ENCODE measurements at places on chromosomes 3 and 15. TPM values are rescaled to one million over a fixed set of nuclear protein-coding genes. Genes with fewer than 3 reads are reported as not detected.

DNA sequence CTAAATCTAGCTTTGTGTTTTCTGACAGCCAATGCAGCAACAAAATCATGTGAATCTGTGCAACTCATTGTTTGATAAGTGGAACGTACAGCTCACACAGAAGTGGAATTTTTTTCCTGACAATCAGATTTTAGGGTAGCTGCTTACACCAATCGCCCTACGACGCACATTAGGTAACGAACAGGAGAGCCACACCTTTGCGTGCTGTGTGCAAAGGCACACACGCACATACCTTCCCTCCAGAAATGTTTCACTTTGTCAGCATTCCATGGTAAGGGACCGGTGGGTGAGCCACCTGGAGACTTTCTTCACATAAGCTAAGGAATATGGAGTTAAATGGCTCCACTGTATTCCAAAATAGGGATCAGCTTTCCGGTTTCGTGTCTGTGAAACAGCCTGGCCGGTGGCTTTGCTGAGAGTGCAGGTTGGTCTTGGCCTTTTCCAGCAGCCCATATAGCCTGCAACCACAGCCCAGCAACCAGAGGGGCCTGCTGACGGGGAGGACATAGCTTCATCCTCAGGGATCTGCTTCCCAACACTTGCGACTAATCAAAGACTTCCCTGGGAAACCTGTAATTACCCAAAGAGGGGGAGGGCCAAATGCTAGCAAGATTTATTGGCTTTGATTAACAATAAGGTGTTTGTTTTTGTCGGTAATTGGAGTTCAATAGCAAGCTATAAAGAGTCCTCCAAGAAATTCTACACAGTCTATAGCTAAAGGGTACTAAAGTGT lies 145.3 kb downstream of the ADAMTS17 start:
- no peak for DNase-seq
- no peaks in the 10 kb centered on the region for H3K27me3 ChIP-seq
- H3K36me3 ChIP-seq, result no peaks in the 10 kb centered on the region
- no peak overlapping the region for H3K4me3 ChIP-seq
- peaks cover 2% of the 10 kb centered on the region for H3K4me1 ChIP-seq

DNA sequence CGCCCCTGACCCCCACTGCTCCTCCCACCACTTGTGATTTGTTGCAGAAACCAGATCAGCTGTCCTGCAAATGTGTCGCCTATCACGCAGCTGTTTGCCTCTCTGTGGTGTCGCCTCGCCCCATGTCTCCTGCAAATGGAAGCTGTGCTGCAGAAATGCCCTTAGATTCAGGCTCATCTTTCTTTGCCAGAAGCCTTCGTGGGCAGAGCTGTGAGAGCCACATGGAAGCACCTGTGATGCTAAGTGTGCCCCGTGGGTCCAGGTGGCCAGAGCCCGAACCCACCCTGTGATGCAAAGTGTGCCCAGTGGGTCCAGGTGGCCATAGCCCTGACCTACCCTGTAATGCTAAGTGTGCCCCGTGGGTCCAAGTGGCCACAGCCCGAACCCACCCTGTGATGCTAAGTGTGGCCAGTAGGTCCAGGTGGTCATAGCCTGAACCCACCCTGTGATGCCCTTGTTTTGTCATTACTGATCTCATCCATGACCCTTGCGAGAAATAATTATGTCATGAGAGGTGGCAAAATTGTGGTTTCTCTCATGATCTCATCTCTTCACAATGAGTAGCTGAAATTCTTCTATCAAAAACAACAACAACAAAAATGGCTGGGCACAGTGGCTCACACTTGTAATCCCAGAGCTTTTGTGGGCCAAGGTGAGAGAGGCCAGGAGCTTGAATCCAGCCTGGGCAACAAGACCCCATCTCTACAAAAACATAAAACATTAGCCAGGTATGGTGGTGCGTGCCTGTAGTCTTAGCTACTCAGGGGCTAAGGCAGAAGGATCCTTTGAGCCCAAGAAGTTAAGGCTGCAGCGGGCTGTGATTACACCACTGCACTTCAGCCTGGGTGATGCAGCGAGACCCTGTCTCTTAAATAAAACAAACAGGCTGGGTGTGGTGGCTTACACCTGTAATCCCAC lies 187.4 kb downstream of the GOLGA6L6 start:
- no peak overlapping the region for H3K27ac ChIP-seq
- DNase-seq, result no peak
- no peaks in the 10 kb centered on the region for H3K27me3 ChIP-seq
- no peaks in the 10 kb centered on the region for H3K36me3 ChIP-seq

GRCh38 chr15:74179101-74179841 lies 5.8 kb downstream of the ISLR start:
- H3K27ac ChIP-seq, result no peak overlapping the region
- H3K27me3 ChIP-seq, result no peaks in the 10 kb centered on the region
- DNase-seq, result no peak

DNA sequence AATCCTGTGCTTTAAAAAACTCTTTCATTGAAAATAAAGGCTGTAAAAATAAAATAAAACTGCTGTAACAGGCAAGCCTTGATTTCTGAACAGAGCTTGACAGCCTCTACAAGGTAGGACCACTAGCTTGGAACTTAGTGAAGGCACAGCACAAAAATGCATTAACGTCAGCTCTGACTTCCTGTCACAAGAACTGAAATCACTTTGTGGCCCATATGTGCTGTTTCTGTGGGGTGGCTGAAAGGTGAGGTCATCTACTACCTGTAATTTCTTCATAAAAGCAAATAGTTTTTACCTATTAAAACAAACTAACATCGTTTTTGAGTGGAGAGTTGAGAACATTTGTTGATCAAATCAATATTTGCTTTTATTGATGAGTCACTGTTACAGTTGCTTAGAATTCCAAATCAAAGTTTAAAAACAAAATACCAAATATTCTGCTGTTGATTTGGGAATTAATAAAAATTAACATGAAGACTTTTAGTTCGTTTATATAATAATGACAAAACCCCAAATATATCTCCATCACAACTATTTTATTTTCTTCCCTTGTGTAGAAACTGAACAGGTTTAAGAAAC lies 1034.1 kb downstream of the MCTP2 start:
- no peaks in the 10 kb centered on the region for H3K36me3 ChIP-seq
- no peaks in the 10 kb centered on the region for H3K4me1 ChIP-seq
- no peaks in the 10 kb centered on the region for H3K27me3 ChIP-seq

GXYLT2 gene
- total RNA-seq, result 0.25 TPM

- H3K36me3 ChIP-seq, result peaks cover under 1% of the 10 kb centered on the region
- H3K4me1 ChIP-seq, result peaks cover 58% of the 10 kb centered on the region
- peak overlapping the region; percentile 92 for H3K27ac ChIP-seq
- DNase-seq, result no peak
Measured at GRCh38 chr3:47161983-47162696, 1.8 kb downstream of the SETD2 start.

TLR9 gene
- 0.27 TPM for total RNA-seq

DNA sequence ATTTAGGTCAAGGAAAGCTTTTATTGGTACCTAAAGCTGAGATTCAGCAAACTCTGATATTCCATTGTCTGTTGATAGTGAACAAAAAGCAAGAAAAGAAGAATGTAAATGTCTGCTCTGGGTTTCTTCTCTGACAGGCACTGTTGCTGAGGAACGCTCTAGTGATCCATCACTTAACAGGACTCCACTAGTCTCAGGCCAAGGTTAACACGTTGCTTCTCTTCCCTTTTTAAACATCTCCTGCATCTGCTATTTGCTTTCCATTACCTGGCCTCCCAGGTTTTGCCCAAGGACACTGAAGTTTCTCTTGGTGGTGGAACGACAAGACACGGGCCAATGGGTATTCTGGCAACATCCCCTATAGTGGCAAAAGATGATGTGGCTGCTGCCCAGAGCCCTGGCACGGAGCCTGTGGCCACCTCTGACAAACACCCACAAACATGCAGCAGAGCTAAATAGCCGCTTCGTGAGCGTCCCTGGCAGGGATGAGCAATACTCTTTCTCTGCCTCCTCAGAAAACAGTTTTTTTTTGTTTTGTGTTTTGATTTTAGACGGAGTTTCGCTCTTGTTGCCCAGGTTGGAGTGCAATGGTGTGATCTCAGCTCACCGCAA lies 97.8 kb upstream of the AKAP13 start:
- no peaks in the 10 kb centered on the region for H3K27me3 ChIP-seq
- DNase-seq, result no peak
- no peaks in the 10 kb centered on the region for H3K4me1 ChIP-seq
- H3K27ac ChIP-seq, result no peak overlapping the region
- no peak overlapping the region for H3K4me3 ChIP-seq

IMP3 gene
- 40.5 TPM for total RNA-seq

DNA sequence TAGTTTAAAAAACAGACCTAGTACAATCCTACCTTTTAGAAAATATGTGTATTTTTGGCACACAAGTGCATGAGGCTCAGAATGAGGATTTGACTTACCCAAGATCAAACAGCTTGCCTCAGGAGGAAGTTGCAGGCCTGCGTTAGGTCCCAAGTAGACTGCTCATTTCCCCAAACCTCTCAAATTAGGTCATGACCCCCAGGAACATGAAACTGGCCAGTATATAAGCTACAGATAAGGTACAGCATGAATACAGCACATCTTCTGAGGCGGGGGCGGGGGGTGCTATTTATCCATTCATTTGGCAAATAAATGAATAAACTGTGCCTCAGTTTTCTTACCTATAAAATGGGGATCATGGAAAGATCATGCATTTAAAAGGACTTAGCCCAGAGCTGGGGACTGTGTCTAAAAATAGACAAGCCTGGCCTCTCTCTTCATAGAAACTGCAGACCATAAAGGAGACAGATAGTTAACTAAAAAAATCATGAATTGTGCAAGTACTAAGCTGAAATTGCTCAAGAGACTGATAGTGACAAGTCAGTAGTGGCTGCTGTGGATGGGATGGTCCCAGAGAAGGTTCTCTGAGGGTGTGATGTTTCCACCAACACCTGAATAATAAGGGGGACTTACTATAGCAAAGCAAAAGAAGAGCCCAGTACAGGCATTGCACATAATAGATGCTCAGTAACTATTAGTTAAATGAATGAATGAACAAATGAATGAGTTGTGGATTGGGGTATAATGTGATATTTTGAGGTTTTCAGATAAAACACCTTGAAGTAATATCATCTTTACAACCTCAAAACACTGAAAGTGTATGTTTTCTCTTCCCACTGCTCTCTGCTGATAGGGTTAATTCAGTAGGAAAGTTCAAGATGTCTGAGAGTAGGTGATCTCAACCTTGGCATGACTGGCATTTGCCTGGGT lies 258.5 kb upstream of the PROK2 start:
- H3K27ac ChIP-seq, result no peak overlapping the region
- no peaks in the 10 kb centered on the region for H3K4me1 ChIP-seq
- no peaks in the 10 kb centered on the region for H3K36me3 ChIP-seq
- no peaks in the 10 kb centered on the region for H3K27me3 ChIP-seq

TERB2 gene
- total RNA-seq, result not detected

GRCh38 chr15:101161656-101162055 lies 90.2 kb downstream of the CHSY1 start:
- no peaks in the 10 kb centered on the region for H3K27me3 ChIP-seq
- H3K4me1 ChIP-seq, result no peaks in the 10 kb centered on the region
- no peak overlapping the region for H3K27ac ChIP-seq
- H3K4me3 ChIP-seq, result no peak overlapping the region

- H3K36me3 ChIP-seq, result no peaks in the 10 kb centered on the region
- no peak overlapping the region for H3K27ac ChIP-seq
- no peaks in the 10 kb centered on the region for H3K27me3 ChIP-seq
- no peak overlapping the region for H3K4me3 ChIP-seq
Measured at GRCh38 chr15:64930019-64930652, 18.4 kb downstream of the ANKDD1A start.

NTRK3 gene
- not detected for total RNA-seq

LSMEM2 gene
- not detected for total RNA-seq
